ENCODE measurements at places on chromosomes 7 and 10.

DNA sequence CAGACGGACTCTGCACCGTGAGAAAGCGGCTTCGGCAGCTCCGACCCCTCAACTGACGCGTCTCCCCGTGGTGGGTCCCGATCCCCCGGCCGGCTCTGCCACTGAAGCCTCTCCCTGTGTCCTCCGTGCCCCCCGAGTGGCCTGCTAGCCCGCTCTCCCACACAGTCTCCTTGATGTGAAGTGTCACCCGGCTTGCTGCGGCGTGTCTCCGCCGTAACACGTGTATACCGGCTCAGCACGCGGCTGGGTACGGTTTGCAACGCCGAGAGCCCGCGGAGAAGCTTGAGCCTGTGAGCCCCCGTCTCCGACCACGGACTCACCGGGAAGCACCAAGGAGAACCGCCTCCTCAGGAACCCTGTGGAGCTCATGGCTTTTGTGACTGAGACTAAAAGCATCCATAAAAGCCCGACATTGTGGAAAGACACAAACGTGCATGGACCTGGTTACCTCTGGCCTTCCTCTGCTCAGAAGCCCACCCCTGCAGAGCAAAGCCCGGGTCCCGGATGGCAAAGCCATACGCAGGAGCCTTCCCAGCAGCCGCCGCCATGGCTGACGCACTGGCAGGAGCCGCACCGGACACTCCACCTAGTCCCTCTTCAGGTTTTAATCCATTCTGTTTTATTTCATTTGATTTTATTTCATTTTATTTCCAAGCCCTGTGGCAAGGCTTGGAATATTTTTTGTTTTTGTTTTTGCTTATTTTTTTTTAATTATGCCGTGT lies 17.0 kb downstream of the PTPRN2 start:
- no peak for DNase-seq

DNA sequence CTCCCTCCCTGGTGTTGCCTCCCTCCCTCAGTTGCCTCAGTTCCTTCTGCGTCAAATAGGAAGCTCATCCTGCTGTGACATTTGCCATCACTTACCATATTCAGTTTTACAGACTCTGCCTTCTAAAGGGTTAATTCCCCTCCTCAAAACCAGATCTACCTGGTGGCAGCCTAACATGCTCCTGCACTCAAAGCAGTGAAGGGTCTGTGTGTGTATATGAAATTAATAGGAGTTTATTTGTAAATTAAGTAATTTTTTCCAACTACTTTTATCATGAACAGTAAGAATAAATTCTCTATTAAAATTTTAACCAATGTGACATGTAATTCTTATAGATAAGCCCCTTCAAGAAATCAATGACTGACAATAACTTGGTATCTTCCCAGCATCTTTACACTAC lies 158.6 kb upstream of the INSYN2A start:
- DNase-seq: no peak

GRCh38 chr10:86945361-86946212 lies 11.8 kb downstream of the MMRN2 start:
- DNase-seq: no peak

- no peak for DNase-seq
Observed at GRCh38 chr7:150838965-150839650, 13.2 kb upstream of the AOC1 start.

GRCh38 chr10:35691522-35692236 lies 49.6 kb upstream of the FZD8 start:
- DNase-seq: no peak

DNA sequence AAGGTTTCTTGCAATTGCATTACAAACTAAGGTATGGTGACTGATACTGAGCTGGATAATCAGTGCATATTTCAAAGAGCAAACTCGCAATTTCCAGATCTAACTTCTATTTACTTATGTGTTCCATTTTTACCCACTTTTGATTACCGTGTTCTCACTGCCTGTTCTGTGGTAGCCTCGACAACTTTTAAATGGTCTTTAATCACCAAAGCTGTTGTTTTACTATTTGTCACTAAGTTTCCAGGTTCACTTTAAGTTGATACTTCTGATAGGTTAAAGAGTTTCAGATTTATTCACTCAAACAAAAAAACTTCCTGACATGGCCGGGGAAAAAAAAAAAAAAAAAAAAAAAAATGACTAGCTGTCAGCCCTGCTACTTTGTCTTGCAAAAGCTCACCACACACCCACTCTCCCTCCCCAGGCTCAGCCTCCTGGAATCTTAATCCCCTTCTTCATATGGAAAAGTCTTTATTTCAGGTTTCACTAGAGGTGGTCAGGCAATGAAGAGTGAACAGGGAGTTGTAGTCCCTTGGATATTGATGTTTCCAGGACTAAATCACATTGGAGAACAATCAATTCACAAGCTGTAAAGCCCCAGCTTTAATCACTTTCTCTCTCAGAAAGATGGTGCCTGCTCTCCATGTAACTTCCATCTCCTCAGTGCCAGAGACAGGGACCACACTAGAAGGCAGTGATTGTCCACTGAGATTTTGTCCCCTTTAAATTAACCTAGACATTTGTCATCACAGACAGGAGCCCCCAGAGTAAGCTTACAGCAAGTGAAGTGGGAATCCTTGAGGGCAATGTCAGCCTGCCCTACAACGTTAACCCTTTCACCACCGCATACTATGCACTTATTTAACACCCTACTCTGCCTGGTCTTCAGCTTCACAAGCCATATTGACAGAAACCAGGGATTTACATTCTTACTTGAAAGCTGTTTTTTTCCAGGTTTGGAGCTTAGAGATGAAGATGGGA lies 749.1 kb upstream of the SORCS1 start:
- DNase-seq: no peak

DNA sequence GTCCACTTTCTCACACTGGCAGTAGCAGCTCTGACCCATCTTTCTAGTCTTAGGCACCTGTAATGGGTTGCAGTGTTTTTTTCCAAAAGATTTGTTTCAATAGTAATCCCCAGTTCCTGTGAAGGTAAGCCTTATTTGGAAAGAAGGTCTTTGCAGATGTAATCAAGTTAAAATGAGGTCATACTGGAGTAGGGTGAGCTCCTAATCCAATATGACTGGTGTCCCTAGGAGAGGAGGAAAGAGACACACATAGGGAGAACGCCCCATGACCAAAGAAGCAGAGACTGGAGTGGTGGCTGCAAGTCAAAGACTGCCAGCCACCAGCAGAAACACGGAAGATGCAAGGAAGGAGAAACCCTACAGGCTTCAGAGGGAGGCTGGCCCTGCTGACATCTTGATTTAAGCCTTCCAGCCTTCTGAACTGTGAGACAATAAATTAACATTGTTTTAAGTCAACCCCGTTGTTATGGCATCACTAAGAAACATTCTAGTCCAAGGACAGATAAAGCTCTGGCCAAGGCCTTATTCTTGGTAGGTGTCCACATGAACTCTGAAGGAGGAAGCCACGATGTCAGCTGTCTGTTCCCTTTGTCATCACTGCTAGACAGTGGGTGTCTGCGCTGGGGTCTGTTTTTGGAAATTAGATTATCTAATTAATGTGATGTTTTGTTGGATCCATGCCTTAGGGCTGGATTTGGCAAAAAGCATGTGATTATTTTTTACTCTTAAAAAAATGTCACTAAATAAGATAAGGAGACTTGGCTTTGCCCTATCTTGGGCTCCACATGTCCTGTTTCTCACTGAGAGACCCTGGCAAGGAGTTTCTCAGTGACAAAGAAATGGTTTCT lies 214.9 kb downstream of the KCNMA1 start:
- no peak for DNase-seq

DNA sequence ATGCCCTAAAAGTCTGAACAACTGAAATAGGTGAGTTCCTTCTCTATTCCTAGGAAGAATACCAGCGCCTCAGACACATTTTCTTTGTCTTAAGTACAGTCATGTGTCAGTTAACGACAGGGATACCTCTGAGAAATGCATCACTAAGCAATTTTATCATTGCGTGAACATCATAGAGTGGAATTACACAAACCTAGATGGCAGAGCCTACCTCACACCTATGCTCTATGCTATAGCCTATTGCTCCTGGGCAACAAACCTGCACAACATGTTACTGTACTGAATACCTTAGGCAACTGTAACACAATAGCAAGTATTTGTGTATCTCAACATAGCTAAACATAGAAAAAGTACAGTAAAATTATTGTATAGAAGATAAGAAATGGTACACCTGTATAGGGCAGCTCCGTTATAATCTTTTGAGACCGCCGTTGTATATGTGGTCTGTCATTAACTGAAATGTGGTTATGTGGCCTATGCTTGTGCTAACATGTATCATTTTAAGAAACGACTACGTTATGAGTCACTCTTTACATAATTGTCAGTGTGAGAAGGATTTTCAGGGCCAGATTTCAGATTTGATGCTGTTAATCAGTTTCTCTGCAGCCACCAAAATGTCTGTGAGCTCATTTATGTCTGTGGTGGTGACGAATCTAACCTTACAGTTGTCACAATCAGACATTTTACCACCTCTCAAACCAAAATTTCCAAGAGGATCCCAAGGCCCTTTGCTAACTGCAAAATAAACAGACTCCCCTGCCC lies 66.1 kb upstream of the STK17A start:
- DNase-seq: no peak

DNA sequence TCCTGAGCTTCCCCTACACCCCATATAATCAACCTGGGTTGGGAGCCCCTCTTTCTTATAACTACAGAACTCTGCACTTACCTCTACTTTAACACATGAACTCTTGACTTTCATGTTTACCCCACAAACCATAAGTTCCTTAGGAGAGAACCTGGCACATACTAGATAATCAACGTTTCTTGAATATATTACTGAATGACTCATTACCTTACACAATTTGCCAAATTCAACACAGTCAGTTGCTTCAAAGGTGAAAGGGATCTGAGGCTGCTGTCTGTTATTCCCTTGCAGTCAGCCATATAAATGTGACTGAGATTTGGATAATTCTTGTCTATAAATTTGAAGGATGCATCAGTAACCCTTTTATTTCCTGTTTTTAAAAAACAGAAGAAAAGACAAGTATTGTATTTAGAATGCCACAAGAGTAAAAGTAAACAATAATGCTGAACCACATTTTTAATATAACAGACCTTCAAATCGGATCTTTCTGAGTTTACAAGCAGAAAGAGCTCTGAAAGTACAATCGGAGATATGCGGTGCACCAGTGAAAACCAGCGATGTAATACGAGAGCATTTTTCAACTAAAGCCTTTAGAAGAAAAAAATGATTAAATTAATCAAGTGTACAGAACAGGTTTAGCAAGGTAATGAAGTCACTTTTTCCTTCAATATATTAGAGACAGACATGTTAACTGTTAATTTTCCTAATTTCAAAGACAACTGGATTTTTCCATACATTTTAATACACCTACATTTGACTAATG lies 29.5 kb upstream of the LRRC17 start:
- no peak for DNase-seq

DNA sequence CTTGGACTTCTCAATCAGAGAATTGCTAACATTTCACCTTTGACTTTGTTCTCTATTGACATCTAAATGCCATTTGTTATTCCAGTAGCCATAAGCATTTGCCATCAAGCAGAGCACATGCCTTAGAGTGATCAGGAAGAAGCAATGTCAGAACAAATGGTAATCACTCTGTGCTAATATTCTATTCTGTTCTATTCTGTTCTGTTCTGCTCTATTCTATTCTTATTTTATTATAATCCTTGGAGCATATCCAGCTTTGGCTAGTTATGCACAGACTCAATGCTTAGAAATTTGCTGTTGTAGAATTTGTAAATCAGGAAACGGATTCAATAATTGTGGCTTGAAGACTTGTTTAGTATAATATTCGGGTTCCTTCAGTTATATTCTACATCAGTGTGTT lies 175.4 kb downstream of the EXOC4 start:
- DNase-seq: no peak

- no peak for DNase-seq
Observed at GRCh38 chr7:156206174-156206573, 393.9 kb upstream of the SHH start.

DNA sequence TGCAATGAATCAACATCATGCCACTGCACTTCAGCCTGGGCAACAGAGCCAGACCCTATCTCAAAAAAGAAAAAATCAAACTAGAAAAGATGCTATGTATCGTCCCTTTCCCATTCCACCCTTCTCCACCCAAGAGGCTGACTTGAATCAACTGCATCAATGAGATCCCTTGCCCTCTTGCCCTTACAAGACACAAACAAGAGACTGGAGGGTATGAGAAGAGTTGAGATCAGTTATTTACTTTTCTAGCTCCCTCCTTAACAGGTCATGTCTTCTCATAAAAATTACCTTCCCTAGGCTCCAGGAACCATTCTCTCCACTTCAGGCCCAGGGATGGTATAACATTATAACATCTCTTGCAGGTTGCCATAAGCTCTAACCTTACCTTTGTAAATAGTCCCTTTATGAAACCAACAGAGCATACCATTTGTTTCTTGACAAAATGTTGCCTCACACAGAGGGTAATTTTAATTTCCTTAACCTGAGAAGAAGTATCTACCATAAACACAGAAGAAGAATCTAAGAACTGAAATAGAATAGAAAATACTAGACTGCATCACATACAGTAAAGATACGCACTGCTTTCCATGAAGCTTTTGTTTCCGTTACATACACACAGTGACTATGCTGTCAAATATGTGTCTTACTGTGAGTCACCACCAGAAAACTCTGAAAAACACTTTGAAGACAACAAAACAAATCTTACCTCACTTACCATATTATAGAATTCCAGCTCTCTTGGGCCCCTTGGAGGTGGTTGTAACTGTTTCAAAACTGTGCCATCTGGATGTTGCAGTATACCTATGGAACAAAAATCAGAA lies 30.5 kb downstream of the IPMK start:
- DNase-seq: no peak

DNA sequence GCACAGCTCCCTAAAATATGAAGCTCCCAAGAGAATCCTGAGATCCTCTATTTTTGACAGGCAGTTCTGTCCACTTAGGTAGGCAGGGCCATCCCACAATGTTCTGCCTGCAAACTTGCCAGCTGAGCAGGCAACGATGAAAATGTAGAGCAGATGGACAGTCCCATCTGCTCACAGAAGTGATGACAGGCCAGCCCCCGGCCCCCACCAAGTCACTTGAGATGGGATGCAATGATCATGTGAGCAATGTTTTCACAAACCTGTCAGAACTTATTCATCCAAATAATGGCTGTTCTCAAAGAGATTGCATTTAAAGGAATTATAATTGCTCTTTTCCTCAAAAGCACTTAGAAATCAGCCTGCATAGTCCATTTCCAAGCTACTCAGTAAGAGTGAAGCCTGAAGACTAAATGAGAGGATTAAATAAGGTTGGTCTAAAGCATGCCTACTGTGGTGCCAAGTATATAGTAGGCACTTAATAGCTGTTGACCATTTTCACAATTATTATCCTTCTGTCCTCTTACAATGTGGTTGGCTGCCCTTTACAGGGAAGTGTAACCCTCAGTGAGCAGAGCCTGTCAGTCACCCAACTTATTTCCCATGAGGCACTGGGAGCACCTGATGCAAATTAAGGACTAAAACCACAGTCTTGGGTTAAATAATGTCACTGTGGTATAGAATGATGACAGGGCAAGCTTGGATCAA lies 301.2 kb downstream of the FGFR2 start:
- no peak for DNase-seq

- no peak for DNase-seq
Observed at GRCh38 chr7:148672041-148672440, 26.7 kb upstream of the CUL1 start.

- DNase-seq: no peak
Observed at GRCh38 chr10:3516234-3516922, 268.6 kb downstream of the KLF6 start.

Data from NCI-H1105 (cell line).